ENCODE measurements at places on chromosomes 5 and 9.

DNA sequence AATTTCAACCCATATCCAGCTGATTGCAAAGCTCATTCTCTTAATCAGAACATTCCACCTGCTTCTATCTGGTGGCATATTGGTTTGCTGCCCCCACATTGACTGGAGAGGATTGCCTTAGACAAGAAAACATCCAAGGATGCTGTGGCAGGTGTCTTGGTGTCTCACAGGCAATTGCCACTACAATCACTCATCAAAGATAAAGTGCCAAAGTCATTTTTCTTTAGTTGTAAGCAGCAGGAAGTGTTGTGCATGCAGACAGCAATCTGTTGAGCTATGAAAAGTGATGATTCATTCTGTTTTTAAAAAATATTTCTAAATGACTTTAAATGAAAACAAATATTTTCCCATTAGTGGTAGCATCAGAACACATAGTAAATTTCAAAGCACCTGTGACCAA is 53.9 kb downstream of the CDH6 start:
- peaks cover 4% of the 10 kb centered on the region for H3K27me3 ChIP-seq
- H3K4me3 ChIP-seq: no peak overlapping the region
- no peaks in the 10 kb centered on the region for H3K4me1 ChIP-seq
- no peak for DNase-seq

DNA sequence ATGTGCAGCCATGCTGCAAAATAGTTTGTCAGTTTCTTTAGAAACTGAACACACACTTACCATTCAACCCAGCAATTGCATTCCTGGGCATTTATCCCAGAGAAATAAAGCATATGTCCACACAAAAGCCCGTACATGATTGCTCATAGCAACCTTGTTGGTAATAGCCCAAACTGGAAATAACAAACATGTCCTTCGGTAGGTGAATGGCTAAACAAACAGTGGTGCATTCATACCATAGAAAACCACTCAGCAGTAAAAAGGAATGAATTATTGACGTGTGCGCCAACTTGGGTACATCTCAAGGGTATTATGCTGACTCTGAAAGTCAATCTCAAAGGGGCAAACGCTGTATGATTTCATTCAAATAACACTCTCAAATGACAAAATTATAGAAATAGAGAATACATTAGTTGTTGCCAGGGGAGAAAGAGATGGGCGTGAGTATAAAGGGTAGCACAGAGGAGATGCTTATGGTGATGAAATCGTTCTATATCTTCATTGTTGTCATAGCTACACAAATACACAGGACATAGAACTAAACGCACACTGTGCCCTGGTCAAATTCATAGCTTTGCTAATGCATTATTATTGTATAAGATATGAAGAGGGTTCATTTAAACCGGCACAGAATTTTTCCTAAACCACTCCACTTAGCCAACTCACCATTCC is 58.2 kb downstream of the DRD1 start:
- H3K4me1 ChIP-seq: no peaks in the 10 kb centered on the region
- H3K27me3 ChIP-seq: peaks cover 64% of the 10 kb centered on the region
- no peak overlapping the region for H3K27ac ChIP-seq
- H3K4me3 ChIP-seq: no peak overlapping the region

DNA sequence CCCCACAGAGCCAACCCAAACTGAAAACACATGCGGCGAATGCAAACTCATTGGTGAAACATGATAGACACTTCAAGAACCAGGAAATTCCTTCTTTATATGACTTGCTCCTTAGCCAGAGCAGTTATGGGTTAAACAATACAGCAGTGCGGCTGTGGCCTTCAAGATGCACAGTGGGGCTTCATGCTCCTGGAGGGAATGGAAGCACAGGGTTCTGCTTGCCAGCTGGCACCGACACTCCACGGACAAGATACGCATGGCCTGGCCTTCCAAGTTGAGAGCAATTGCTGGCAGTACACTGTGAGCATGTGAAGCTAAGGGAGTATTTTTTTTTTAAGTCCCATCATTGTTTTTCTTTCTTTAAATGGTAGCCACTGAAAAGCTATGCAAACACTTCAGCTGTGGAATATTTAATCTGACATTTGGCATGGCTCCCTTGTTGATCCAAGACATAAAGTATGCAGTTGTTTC is 451.6 kb upstream of the CD180 start:
- H3K36me3 ChIP-seq: no peaks in the 10 kb centered on the region
- no peak for DNase-seq

DNA sequence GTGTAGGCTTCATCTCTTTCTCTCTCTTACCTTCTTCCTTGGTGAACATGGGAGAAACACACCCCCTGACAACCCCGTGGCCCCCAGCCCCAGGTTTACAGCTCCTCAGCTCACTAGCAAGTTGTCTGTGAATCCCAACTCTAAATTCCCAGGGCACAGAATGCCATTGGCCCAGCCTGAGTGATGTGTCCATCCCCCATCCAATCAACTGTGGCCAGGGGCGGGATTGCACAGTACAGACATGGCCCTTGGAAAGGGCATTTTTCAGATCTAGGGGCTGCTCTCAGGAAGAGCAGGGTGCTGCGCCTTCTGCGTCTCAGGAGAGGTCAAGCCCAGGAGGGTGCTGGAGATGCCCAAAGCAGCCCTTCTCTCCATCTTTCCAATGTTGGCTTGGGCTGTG is 48.2 kb upstream of the ASS1 start:
- H3K36me3 ChIP-seq: no peaks in the 10 kb centered on the region
- peaks cover 3% of the 10 kb centered on the region for H3K4me1 ChIP-seq
- no peak overlapping the region for H3K4me3 ChIP-seq
- H3K27me3 ChIP-seq: no peaks in the 10 kb centered on the region
- no peak overlapping the region for H3K27ac ChIP-seq
- DNase-seq: no peak

- H3K4me3 ChIP-seq: no peak overlapping the region
- no peak for DNase-seq
- no peak overlapping the region for H3K27ac ChIP-seq
- peaks cover 5% of the 10 kb centered on the region for H3K4me1 ChIP-seq
- H3K27me3 ChIP-seq: no peaks in the 10 kb centered on the region
Observed at GRCh38 chr9:133759946-133760345, 21.8 kb upstream of the SARDH start.

- DNase-seq: no peak
- no peak overlapping the region for H3K4me3 ChIP-seq
- no peaks in the 10 kb centered on the region for H3K27me3 ChIP-seq
- H3K4me1 ChIP-seq: no peaks in the 10 kb centered on the region
- H3K36me3 ChIP-seq: peaks cover 11% of the 10 kb centered on the region
Observed at GRCh38 chr5:172055996-172056395, 49.6 kb upstream of the FBXW11 start.

GRCh38 chr5:175922192-175922885 is 45.8 kb downstream of the THOC3 start:
- no peaks in the 10 kb centered on the region for H3K4me1 ChIP-seq
- H3K4me3 ChIP-seq: no peak overlapping the region
- no peak overlapping the region for H3K27ac ChIP-seq
- peaks cover under 1% of the 10 kb centered on the region for H3K36me3 ChIP-seq
- no peaks in the 10 kb centered on the region for H3K27me3 ChIP-seq

GRCh38 chr5:32562843-32563242 is 22.5 kb upstream of the SUB1 start:
- no peak for DNase-seq
- H3K27me3 ChIP-seq: no peaks in the 10 kb centered on the region
- no peak overlapping the region for H3K27ac ChIP-seq
- H3K36me3 ChIP-seq: no peaks in the 10 kb centered on the region
- H3K4me3 ChIP-seq: no peak overlapping the region

DNA sequence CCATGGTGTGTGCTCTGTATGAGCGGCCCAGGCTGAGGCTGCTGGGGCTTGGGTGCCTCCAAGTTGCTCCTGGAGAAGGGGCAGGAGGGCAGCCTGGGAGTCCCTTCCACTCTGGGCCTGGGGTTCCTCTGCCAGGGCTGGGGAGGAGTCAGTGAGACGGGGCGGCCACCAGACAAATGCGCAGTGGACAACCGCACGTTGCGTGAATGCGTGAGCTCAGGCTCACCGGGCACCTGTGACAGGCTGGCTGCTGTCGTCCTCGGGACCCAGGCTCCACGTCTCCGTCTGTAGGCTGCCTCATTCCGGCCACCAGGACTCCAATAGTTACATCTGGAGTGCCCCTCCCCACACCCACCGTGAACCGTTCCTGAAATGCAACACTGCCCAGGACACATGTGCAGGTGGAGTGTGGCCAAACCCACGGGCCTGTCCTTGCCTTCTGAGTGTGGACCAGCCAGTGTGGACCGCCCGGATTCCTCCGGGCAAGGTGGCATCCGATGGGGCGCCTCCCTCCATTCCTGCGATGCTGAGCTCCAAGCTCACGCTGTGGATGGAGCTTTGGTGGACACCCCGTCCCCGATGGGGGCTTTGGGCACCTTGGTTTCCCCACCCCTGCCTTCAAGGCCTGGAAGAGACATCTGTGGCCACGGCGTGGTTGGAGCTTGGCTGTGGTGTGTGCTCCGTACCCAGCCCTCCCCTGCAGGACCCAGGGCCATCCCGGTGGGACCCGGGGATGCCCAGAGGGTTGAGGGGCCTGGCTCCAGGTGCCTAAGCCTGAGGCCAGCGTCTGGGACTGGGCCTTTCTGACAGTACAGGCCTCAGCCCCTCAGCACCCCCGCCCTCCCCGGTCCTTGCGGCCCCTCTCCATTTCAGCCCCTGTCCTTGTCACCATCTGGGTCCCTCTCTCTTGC is 34.0 kb upstream of the RXRA start:
- H3K27ac ChIP-seq: no peak overlapping the region
- peaks cover 40% of the 10 kb centered on the region for H3K27me3 ChIP-seq
- no peak for DNase-seq
- no peaks in the 10 kb centered on the region for H3K36me3 ChIP-seq
- no peak overlapping the region for H3K4me3 ChIP-seq
- peaks cover 16% of the 10 kb centered on the region for H3K4me1 ChIP-seq

- no peak for DNase-seq
- no peaks in the 10 kb centered on the region for H3K27me3 ChIP-seq
- no peak overlapping the region for H3K27ac ChIP-seq
- peaks cover 35% of the 10 kb centered on the region for H3K4me1 ChIP-seq
- no peak overlapping the region for H3K4me3 ChIP-seq
- no peaks in the 10 kb centered on the region for H3K36me3 ChIP-seq
Observed at GRCh38 chr9:70789086-70789485, 332.3 kb downstream of the TRPM3 start.

GRCh38 chr9:8877753-8878494 is 1078.3 kb upstream of the DMAC1 start:
- no peaks in the 10 kb centered on the region for H3K36me3 ChIP-seq
- no peak overlapping the region for H3K4me3 ChIP-seq
- H3K4me1 ChIP-seq: peaks cover 8% of the 10 kb centered on the region
- H3K27ac ChIP-seq: no peak overlapping the region
- peaks cover 8% of the 10 kb centered on the region for H3K27me3 ChIP-seq
- no peak for DNase-seq

DNA sequence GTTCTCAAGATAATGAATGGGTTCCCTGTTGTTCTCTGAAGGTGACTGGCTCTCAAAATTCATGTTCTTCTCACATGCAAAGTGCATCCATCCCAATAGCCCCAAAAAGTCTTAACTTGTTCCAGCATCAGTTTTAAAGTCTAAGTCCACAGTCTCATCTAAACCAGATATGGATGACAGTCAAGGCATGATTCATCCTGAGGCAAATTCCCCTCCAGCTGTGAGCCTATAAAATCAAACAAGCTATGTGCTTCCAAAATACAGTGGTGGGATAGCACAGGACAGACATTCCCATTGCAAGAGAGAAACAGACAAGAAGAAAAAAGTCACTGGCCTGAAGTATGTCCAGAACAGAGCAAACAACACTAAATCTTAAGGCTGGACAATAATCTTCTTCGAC is 25.4 kb downstream of the FBXO10 start:
- no peaks in the 10 kb centered on the region for H3K27me3 ChIP-seq
- no peak overlapping the region for H3K27ac ChIP-seq
- DNase-seq: no peak
- no peaks in the 10 kb centered on the region for H3K4me1 ChIP-seq

- H3K27me3 ChIP-seq: no peaks in the 10 kb centered on the region
- H3K4me1 ChIP-seq: no peaks in the 10 kb centered on the region
- no peak overlapping the region for H3K27ac ChIP-seq
- no peak overlapping the region for H3K4me3 ChIP-seq
Observed at GRCh38 chr5:33981408-33982162, 2.9 kb downstream of the SLC45A2 start.

DNA sequence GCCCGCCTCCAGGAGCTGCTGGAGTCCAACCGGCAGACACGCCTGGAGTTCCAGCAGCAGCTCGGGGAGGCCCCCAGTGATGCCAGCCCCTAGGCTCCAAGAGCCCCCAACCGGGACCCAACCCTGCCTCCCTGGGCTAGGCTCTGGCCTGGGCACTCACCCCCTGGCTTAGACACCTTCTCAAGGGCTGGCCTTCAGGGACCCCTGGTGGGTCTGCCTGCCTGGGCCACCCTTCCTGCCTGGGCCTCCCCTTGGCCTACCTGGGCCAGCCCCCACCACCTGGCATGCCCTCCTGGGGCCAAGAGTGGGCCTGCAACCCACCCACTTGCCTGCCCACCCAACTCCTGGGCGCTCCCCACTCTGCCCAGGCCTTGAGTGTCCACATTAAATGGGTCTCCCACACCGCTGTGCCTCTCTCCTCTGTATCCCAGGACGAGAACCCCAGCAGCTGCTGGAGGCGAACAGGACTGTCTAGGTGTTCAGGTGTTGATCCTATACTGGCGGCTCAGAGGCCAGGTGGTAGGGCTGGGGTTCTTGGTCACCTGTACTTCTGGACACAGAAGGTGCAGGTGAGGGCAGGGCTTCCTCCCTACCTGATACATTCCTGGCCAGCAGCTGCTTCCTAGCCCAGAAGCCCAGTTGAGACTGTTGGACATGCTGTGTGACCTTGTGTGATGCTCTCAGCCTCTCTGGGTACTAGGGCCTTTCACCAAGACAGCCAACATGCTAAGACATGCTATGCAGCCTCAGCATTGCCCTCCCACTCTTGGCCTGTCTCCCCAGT is 3.6 kb downstream of the BBLN start:
- H3K27ac ChIP-seq: no peak overlapping the region
- H3K36me3 ChIP-seq: peaks cover 33% of the 10 kb centered on the region
- DNase-seq: no peak
- no peaks in the 10 kb centered on the region for H3K27me3 ChIP-seq

GRCh38 chr5:111248571-111248970 is 24.4 kb downstream of the CAMK4 start:
- H3K36me3 ChIP-seq: no peaks in the 10 kb centered on the region
- no peak overlapping the region for H3K27ac ChIP-seq
- H3K27me3 ChIP-seq: peaks cover 2% of the 10 kb centered on the region
- peaks cover 10% of the 10 kb centered on the region for H3K4me1 ChIP-seq

Data from mesothelial cell of epicardium (in vitro differentiated cells).